ENCODE measurements at places on chromosomes 6 and 20. TPM values are rescaled to one million over a fixed set of nuclear protein-coding genes. Genes with fewer than 3 reads are reported as not detected.

Gene CST7
- total RNA-seq: 1.3 TPM

Gene TMC2
- total RNA-seq: 0.11 TPM

Gene CLPSL2
- not detected for total RNA-seq

Gene SLC22A2
- total RNA-seq: not detected

Gene ID4
- 333 TPM for total RNA-seq

Gene EDN1
- total RNA-seq: 1.0 TPM

GRCh38 chr6:35183935-35184334 lies 29.8 kb upstream of the SCUBE3 start:
- DNase-seq: no peak

DNA sequence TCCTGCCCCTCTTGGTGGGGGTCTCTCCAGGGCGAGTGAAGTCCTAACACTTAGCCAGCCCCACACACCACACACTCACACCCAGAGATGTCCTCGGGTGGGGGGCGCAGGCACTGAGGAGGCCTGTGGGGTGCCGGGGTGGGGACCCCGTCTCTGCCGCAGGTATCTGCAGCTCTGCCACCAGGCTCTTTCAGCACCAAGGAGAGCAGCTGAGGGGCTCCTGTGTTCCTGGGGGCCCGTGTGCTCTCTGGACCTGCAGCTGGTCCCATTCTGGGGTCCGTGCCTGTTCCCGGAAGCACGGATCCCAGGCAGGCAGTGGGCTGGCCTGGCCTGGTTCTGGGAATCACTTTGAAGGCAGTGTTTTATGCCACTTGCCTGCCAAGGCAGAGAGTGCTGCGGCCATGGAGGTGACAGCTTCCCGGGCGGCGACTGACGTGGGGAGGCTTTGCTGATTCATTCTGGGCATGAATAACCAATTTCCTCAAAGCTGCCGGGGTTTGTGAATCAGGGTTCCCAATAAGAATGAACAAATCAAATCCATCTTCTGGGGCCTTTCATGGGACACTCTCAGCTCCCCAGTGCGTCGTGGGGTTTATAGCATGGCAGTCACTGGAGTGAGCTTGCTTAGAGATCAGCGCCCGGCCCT lies 54.4 kb upstream of the SLCO4A1 start:
- DNase-seq: no peak

- DNase-seq: peak; percentile 80
These were observed 3.1 kb downstream of the LY6G6D start for GRCh38 chr6:31718265-31718664.

- DNase-seq: peak; percentile 50
These were observed 651 bp upstream of the BLTP3A start for GRCh38 chr6:34791164-34791700.

DNA sequence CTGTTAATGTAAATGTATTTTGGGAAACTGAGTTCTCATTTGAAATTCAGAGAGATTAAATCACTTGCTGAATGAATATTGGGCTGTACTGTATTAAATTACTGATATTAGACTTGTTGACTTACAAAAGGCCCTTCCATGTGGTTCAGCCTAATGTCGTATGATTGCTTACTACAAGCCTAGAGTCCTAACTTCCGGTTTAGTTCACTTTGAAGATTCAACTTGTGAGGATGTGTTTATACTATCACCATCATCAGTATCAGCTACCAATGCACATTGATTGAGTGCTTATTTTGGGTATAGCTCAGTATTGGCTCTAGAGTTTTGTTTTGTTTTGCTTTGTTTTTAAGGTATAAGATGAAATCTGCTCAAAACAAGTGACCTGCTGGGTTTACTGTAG lies 48.3 kb downstream of the FAM217A start:
- no peak for DNase-seq
